SK-N-SH (cell line): ENCODE measurements at places on chromosomes 7 and 10. TPM values are rescaled to one million over a fixed set of nuclear protein-coding genes. Genes with fewer than 3 reads are reported as not detected.

- H3K36me3 ChIP-seq: no peaks in the 10 kb centered on the region
- no peaks in the 10 kb centered on the region for H3K4me1 ChIP-seq
- H3K27ac ChIP-seq: no peak overlapping the region
- H3K27me3 ChIP-seq: no peaks in the 10 kb centered on the region; the same call in 1 of the 2 replicates
- no peak overlapping the region for H3K4me3 ChIP-seq
- no peak for DNase-seq
Observed at GRCh38 chr10:97974100-97974499, 56.3 kb downstream of the CRTAC1 start.

DNA sequence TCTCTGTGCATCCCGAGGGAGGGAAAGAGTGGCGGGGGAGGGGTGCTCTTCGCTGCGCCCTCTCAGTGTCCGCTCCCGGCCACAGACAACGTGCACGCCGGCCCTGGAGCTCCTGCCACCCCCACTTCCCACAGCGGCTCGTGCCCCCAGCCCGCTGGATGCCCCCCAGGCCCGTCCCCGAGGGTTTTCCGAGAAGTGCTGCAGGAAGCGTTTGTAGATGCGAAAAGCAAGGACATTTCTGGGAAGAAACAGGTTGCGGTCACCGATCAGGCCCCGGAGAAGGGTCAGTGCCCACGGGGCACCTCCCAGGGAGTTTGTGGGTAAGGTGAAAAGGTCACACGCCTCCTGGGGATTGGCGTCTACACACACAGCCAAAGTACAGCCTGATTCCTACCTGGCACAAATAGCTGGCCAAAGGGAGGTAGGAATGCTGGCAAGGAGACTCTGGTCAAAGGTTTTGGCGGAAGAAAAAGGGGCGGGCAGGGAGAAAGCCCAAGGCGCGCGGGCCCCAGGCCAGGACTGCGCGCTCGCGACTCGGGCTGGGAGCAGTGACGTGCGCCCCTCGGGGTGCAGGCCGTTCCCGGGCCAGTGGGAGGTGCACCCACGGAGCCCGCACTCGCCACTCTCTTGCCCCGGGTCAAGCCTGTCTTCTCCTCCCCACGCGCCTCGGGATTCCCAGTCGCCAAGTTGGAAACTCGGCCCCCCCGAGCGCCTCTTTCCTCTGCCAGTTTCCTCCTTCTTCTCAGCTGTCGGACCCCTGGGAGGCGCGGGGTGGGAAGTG, 1.5 kb upstream of the NRP1 start:
- peak; percentile 70 for DNase-seq
- H3K27ac ChIP-seq: peak overlapping the region; percentile 93
- peak overlapping the region; percentile 92 for H3K4me3 ChIP-seq
- no peaks in the 10 kb centered on the region; the same call in 1 of the 2 replicates for H3K36me3 ChIP-seq

- H3K27ac ChIP-seq: no peak overlapping the region
- peaks cover 4% of the 10 kb centered on the region; the same call in 1 of the 2 replicates for H3K27me3 ChIP-seq
- H3K36me3 ChIP-seq: no peaks in the 10 kb centered on the region
Observed at GRCh38 chr10:71081912-71082311, 130.5 kb upstream of the UNC5B start.

- H3K4me3 ChIP-seq: no peak overlapping the region
- peaks cover 24% of the 10 kb centered on the region for H3K27me3 ChIP-seq
- H3K4me1 ChIP-seq: no peaks in the 10 kb centered on the region
- no peak for DNase-seq
Observed at GRCh38 chr7:30674876-30675275, 7.4 kb downstream of the CRHR2 start.

MEOX2 gene
- not detected in 2 replicates for polyA plus RNA-seq

GRCh38 chr7:155255621-155256020, 42.1 kb upstream of the INSIG1 start:
- no peaks in the 10 kb centered on the region for H3K27me3 ChIP-seq
- H3K4me1 ChIP-seq: peaks cover 5% of the 10 kb centered on the region; the same call in 1 of the 2 replicates
- H3K27ac ChIP-seq: peak overlapping the region; percentile 99; the same call in 1 of the 2 replicates
- no peak overlapping the region for H3K4me3 ChIP-seq

DNA sequence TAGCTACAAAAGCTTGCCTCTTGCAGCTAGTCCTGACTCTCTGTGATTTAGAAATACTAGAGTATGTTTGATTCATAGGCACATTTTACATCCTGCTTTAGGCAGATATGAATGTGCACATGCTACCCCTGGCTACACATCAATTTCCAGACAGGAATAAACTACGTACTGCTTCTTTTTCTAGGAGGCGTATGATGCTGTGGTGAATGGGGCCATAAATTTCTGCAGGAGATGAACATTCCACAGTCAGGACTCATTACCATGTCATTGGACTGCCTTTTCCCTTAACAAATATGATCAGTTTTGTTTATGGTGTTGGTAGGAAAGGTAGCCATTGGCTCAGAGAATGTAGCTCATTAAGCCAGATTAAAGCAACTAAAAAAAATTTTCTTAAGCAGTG, 50.1 kb upstream of the IFRD1 start:
- no peak for DNase-seq
- no peaks in the 10 kb centered on the region for H3K36me3 ChIP-seq
- no peaks in the 10 kb centered on the region; the same call in 1 of the 2 replicates for H3K4me1 ChIP-seq
- H3K27me3 ChIP-seq: no peaks in the 10 kb centered on the region
- no peak overlapping the region for H3K27ac ChIP-seq
- H3K4me3 ChIP-seq: no peak overlapping the region

GRCh38 chr10:49132362-49132737, 1.5 kb downstream of the FAM170B start:
- H3K27ac ChIP-seq: no peak overlapping the region
- no peak overlapping the region for H3K4me3 ChIP-seq
- DNase-seq: no peak
- H3K36me3 ChIP-seq: no peaks in the 10 kb centered on the region
- H3K27me3 ChIP-seq: no peaks in the 10 kb centered on the region

DNA sequence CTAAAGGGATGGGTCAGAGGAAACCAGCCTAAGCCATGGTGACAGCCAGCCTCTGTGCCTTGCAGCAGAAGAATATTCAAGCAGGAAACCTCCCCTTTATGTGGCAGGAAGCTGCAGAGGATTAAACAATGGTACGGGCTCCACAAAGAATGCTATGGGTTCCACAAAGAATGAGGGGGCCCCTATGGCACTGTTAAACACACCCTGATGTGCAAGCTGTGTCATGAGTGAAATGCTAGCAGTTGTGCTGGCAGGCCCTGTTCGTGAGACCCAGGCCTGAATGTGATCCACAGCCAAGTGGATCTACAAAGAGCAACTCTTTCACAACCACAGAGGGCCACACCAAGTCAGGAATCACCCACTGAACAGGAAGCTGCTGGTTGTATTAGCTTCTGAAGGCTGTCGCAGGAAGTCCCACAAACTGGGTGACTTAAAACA, 68.9 kb downstream of the MYOF start:
- no peak overlapping the region for H3K27ac ChIP-seq
- no peaks in the 10 kb centered on the region for H3K4me1 ChIP-seq
- H3K36me3 ChIP-seq: peaks cover 54% of the 10 kb centered on the region
- no peaks in the 10 kb centered on the region for H3K27me3 ChIP-seq
- no peak overlapping the region for H3K4me3 ChIP-seq

CRPPA gene
- 0.15 and 0.31 TPM in 2 replicates for polyA plus RNA-seq

DNA sequence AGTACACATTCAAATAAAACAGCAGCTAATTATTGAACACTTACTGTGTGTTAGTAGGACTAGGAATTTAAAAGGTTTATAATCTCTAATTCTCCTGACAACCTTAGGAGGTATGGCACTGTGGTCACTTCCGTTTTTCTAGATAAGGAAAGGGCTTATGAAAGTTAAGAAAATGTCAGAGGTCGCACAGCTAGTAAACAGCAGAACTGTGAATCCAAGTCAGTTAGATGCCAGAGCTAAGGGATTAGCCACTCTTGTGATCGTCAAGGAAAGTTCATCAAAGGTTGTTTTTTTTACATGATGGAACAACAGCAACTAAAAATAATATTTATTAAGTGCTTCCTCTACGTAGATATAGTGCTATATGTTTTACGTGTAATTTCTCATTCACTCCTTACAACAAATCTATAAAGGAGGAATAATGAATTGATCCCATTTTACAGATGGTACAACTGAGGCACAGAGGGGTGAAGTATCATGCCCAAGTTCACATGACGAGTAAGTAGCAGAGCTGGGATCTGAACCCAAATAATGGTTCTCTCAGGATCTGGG, 84.9 kb downstream of the NAMPT start:
- H3K27ac ChIP-seq: no peak overlapping the region
- H3K36me3 ChIP-seq: no peaks in the 10 kb centered on the region
- H3K27me3 ChIP-seq: no peaks in the 10 kb centered on the region
- no peak for DNase-seq
- H3K4me3 ChIP-seq: no peak overlapping the region
- no peaks in the 10 kb centered on the region for H3K4me1 ChIP-seq

PARP12 gene
- 16.0 and 17.7 TPM in 2 replicates for polyA plus RNA-seq

GPR26 gene
- polyA plus RNA-seq: not detected in 2 replicates

DNA sequence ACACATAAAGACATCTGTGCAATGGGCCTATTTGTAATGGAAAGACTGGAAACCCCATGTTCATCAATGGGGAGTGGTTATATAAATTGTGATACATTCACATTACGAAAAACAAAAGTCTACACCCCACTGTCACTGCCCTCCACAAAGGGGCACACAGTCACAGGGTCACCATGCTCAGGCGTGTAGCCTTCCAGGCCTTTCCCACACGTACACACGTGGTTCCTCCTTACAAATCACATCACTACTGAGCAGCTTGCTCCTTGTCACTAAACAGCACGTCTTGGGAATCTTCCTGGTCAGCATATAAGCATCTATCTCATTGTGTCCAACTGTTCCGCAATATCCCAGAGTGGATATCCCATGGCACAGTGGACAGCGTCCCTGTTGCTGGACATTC, 163.1 kb downstream of the SLIT1 start:
- H3K4me1 ChIP-seq: no peaks in the 10 kb centered on the region
- no peak for DNase-seq
- no peaks in the 10 kb centered on the region for H3K27me3 ChIP-seq
- no peak overlapping the region for H3K27ac ChIP-seq

SAP25 gene
- 1.0 and 1.2 TPM in 2 replicates for polyA plus RNA-seq

DNA sequence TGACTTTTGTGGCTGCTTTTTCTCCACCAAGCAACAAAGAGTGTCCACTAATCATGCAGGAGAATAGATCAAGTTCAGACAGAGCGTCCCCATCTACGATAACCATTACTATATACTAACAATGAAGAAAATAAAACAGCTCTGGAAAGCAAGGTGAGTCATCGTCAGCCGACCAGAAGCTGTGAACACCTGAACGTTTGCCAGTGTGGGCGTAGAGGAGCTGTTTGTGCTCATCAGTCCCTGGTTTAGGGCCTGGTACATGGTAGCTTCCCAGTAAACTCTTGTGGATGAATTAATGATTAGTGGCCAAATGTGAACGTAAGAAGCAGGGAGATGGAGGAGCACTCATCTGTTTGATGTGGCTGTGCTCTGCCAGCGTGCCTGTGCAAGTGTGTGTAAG, 180.7 kb downstream of the EVX1 start:
- H3K27ac ChIP-seq: no peak overlapping the region
- DNase-seq: no peak
- H3K4me1 ChIP-seq: no peaks in the 10 kb centered on the region
- no peaks in the 10 kb centered on the region for H3K36me3 ChIP-seq
- no peak overlapping the region for H3K4me3 ChIP-seq

GRCh38 chr7:69801729-69802682, 203.7 kb downstream of the AUTS2 start:
- peak; percentile 44 for DNase-seq
- H3K27me3 ChIP-seq: no peaks in the 10 kb centered on the region
- H3K27ac ChIP-seq: no peak overlapping the region
- H3K4me1 ChIP-seq: peaks cover 28% of the 10 kb centered on the region
- H3K4me3 ChIP-seq: no peak overlapping the region

PPP1R17 gene
- polyA plus RNA-seq: not detected in 2 replicates

- no peak overlapping the region for H3K4me3 ChIP-seq
- no peak for DNase-seq
- H3K27me3 ChIP-seq: no peaks in the 10 kb centered on the region
- H3K36me3 ChIP-seq: no peaks in the 10 kb centered on the region
- H3K27ac ChIP-seq: no peak overlapping the region
Observed at GRCh38 chr7:81534996-81535395, 234.9 kb downstream of the HGF start.

- no peaks in the 10 kb centered on the region for H3K27me3 ChIP-seq
- no peaks in the 10 kb centered on the region; the same call in 1 of the 2 replicates for H3K4me1 ChIP-seq
- H3K36me3 ChIP-seq: peaks cover 64% of the 10 kb centered on the region
- no peak overlapping the region for H3K27ac ChIP-seq
- no peak overlapping the region for H3K4me3 ChIP-seq
Observed at GRCh38 chr7:128963327-128963757, 25.6 kb downstream of the IRF5 start.

DNA sequence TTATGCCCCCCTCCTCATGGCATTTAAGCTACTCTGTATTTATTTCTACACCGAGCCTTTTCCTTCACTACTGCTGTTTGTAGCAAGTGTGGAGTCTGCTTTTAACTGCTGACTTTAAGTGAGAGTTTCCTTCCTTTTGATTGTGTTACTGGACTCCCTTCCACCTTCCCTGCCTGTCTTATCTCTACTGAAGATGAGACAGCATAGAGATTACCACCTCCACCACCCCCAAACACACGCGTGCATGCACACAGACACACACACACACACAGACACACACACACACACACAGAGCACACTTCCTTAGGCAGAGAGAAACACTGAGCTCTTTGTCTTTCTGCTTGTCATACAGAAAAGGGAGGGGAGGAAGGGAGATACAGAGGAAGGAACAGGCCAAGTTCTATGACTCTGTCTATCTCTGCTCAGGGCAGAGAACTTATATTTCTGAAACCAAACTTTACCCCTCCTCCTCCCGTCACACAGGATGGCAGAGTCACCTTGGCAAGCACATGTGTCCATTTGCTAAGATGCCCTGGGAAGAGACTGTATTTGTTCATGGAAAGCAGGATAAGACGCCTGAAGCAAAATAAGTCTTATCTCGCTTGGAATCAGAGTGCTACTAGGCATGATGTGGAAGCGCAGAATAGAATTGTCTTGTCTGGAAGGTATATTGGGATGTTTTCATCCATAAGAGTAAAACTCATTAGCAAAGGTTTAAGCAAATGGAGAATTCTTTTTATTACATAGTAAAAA, 81.8 kb upstream of the CAV2 start:
- peaks cover 13% of the 10 kb centered on the region; the same call in 1 of the 2 replicates for H3K4me1 ChIP-seq
- no peak overlapping the region for H3K4me3 ChIP-seq
- no peak for DNase-seq

GRCh38 chr10:121788717-121789116, 139.1 kb downstream of the ATE1 start:
- no peak overlapping the region for H3K27ac ChIP-seq
- H3K36me3 ChIP-seq: peaks cover 11% of the 10 kb centered on the region
- no peak for DNase-seq
- H3K4me3 ChIP-seq: no peak overlapping the region
- no peaks in the 10 kb centered on the region for H3K27me3 ChIP-seq

- DNase-seq: no peak
- H3K27ac ChIP-seq: no peak overlapping the region
- H3K4me3 ChIP-seq: no peak overlapping the region
- H3K4me1 ChIP-seq: no peaks in the 10 kb centered on the region
- H3K27me3 ChIP-seq: no peaks in the 10 kb centered on the region
Observed at GRCh38 chr7:135777626-135778398, 29.2 kb upstream of the FAM180A start.

DNA sequence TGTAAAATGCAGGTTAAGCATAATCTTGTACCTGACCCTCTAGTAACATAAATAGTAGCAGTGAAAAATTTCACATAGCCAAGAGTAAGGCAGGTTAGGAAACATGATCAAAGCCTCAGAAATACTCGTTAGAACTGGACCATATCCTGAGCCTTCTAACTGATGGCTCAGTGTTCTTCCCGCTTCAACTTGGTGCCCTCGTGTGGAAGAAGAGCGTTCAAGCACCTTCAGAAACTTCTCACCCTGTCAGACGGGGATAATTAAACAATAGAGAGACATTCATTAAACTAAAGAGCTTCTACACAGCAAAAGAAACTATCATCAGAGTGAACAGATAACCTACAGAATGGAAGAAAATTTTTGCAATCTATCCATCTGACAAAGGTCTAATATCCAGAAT, 124.5 kb downstream of the MYOF start:
- no peaks in the 10 kb centered on the region for H3K4me1 ChIP-seq
- no peak overlapping the region for H3K4me3 ChIP-seq
- H3K27ac ChIP-seq: no peak overlapping the region
- H3K36me3 ChIP-seq: peaks cover 81% of the 10 kb centered on the region
- H3K27me3 ChIP-seq: no peaks in the 10 kb centered on the region
